Calu3 (cell line): ENCODE measurements at places on chromosomes 4 and X.
A peak's percentile ranks its signal among the peaks of the same experiment; 100 is the strongest.

DNA sequence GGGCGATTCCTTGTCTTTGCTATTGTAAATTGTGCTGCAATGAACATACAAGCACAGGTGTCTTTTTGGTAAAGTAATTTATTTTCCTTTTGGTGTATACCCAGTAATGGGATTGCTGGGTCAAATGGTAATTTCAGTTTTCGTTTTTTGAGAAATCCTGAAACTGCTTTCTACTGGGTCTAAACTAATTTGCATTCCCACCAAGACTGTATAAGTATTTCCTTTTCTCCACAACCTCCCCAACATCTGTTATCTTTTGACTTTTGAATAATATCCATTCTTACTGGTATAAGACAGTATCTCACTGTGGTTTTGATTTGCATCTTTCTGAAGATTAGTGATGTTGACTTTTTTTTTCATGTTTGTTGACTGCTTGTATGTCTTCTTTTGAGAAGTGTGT lies 2506.0 kb downstream of the PCDH7 start:
- no peak for DNase-seq

DNA sequence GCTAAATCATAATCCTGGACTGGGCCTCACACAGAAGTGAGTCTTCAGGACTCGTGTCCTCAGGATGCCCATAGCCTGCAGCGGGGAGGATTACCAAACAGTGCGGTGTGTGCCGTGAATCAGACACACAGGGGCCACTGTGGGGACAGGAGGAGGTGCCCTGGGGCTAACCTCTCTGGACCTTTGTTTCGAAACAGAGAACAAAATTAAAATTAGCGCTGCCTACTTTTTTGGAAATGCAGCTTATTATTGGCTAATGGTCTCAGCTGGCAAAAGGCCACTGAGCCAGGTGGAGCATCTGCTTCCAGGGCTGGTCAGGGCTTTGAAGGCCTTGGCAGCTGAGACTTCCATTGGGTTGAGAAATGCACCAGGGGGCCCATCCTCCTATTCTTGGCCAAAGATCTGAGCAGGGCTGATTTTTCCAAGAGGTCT lies 236.2 kb downstream of the EVC2 start:
- no peak for DNase-seq

GRCh38 chr4:73859614-73860088 lies 6.6 kb downstream of the PF4V1 start:
- DNase-seq: no peak

- DNase-seq: no peak
Measured at GRCh38 chr4:37735578-37735977, 49.4 kb upstream of the RELL1 start.

DNA sequence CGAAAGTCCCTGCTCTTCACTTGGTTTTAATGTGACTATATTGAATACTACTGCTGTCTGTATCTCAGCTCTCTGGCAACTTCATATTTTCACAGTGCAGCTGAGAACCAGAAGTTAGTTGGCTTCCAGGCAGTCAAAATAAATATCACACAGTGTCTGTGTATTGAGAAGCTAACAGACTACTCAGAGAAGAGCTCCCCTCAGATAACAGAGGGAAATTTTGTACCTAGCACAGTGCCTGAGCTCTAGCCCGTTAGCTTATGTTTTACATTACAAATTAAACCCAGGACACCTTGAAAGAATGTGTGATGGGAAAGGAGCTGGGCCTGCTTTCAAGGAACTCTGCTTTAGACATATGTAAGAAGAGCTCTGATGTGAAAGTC lies 22.7 kb downstream of the JADE1 start:
- DNase-seq: no peak

- DNase-seq: no peak
Measured at GRCh38 chr4:77911842-77912450, 49.3 kb downstream of the MRPL1 start.

DNA sequence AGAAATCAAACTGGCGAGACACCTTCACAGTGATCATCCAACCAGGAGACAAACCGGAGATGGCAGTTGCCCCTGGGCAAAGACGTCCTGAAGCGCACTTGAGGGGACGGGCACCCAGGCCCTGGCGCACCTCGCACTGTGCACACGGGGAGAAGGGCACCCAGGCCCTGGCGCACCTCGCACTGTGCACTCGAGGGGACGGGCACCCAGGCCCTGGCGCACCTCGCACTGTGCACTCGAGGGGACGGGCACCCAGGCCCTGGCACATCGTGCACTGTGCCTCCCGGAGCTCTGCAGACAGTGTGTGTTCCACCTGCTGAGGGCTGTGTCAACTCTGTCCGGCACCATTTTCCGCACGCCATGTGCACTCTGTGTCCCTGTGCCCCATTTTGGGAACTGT lies 34.6 kb upstream of the CPLX1 start:
- no peak for DNase-seq

GRCh38 chr4:68288393-68288740 lies 42.9 kb upstream of the TMPRSS11B start:
- DNase-seq: no peak

DNA sequence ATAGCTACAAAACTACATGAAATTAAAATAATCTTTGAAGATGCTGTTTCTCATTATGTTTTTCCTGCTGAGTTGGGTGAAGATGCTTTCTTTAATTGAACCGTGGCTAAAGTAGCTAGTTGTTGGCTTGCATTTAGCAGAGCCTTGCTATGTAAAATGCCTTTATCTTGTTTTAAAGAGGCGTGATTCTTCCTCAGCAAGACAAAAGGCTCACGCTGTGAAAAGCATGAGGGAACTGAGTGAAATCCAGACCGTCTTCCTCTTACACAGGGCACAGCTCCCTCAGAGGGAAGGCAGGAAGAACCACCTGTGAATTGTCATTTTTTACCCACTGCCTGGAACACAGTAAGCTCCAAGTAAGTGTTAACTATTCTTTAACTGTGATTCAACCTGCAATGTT lies 39.0 kb upstream of the ZNF518B start:
- no peak for DNase-seq

DNA sequence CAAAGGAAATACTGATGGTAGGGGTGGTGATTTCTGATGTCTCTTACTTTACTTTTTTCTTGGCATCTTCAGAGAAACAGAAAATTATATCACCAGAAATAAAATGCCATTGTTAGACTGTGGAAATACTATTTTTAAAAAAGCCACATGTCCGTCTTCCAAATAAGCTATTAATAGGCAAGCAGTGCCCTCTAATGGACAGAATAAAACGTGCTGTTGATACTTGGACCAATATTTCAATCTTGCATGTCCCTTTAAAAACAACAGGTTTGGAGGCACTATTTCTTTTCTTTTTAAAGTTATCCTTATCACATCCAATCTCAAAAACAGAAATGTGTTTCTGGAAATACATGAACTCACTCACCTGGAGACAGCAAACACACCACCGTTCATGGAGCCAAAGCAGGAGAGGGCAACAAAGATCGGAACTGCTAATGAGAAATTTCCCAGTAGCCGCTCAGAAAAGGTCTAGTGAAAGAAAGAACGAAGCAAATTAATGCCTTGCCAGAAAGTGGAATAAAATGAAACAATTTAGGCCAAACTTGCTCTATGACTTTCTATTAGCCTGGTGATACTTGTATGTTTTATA lies 59.2 kb downstream of the SLC7A11 start:
- DNase-seq: peak; percentile 24

- no peak for DNase-seq
Measured at GRCh38 chrX:13898083-13898482, 81.2 kb upstream of the GPM6B start.

DNA sequence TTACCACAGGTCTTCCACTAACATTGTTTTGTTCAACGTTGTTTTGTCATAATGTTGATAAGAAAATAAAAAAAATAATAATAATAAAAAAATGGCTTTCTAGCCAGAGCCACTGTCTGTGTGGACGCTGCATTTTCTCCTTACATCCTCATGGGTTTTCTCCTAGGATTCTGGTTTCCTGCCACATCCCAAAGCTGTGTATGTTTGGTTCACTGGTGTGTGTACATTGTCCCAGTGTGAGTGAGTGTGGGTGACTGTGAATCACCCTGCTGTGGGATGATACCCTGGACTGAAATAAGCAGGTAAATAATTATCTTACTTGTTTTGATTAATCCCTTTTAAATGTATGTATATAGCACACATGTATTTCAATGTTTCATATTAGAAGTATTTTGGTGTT lies 2154.4 kb upstream of the AGA start:
- DNase-seq: no peak

- DNase-seq: no peak
Measured at GRCh38 chr4:26870576-26871262, 10.1 kb downstream of the STIM2 start.

- no peak for DNase-seq
Measured at GRCh38 chr4:130985371-130985770, 1889.4 kb downstream of the C4orf33 start.

GRCh38 chrX:53395605-53396298 lies 26.7 kb downstream of the SMC1A start:
- DNase-seq: no peak

GRCh38 chr4:16860516-16860915 lies 37.9 kb downstream of the LDB2 start:
- no peak for DNase-seq

- DNase-seq: no peak
Measured at GRCh38 chr4:104416725-104417356, 77.9 kb downstream of the CXXC4 start.

- DNase-seq: no peak
Measured at GRCh38 chr4:98516042-98516440, 142.4 kb downstream of the TSPAN5 start.

- DNase-seq: no peak
Measured at GRCh38 chrX:13540602-13541001, 28.8 kb upstream of the EGFL6 start.

DNA sequence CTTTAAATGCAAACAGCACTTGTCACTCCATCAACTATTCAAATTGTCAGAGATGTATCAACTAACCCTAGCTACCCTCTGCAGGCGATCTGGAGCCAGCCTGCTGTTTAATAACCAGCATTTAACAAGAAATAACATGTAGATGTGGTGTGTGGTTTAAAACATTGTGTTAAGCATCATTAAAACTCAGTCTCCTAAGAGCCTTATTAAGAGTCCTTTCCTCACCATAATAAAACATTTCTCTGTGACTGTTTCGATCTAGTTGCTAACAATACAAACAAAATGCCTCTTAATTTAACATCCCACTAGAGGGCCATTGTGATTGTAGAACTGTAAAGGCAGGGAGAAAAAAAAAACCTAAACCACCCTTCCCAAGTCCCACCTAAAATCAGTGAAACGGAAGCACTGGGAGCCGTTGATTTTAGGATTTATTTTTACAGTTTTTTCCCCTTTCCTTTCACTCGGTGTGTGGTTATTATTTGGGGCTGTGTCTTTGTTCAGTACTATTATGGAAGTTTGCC lies 708.6 kb downstream of the C4orf33 start:
- no peak for DNase-seq

DNA sequence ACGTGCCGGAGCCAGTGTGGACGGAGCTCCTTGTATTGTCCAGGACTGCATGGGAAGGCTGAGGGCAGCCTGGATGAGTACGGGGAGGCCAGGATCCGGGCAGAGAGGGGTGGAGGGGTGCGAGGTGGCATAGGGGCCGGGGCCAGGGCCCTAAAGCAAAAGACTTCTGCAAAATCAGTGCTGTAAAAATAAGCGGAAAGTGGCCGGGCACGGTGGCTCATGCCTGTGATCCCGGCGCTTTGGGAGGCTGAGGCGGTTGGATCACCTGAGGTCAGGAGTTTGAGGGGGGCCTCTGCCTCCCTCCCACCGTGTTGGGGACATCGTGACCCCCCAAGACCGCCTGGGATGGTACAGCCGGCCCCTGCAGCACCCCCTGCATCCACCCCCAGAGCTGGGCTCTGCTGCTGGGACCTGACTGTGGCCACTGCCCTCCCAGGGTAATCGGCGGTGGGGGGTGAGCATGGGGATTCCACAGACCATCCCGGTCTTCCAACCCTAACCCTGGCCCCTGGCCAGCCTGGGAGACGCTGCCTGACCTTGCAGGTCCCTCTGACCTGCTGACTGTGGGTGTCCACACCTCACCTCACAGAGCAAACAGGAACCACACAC lies 23.4 kb upstream of the PLCXD1 start:
- no peak for DNase-seq

- DNase-seq: no peak
Measured at GRCh38 chr4:63784822-63785221, 624.4 kb downstream of the TECRL start.

DNA sequence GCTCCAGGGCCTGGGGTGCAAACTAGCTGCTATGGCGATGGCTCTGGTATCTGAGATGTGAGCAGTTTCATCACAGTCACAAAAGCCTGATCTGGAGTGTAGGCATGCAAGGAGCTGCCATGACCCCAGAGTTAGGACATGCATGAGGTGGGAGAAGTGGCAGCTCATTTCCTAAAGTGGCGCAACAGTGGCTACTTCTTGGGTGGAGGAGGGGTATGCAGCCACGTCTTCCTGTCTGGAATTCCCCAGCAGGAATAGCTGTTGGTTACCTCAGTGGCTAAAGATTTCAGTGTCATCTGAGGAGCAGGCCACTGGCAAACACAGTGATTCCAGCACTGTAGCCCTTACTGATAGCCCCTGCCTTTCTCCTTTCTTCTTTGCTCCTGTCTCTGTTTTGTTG lies 1382.5 kb downstream of the C4orf33 start:
- no peak for DNase-seq

DNA sequence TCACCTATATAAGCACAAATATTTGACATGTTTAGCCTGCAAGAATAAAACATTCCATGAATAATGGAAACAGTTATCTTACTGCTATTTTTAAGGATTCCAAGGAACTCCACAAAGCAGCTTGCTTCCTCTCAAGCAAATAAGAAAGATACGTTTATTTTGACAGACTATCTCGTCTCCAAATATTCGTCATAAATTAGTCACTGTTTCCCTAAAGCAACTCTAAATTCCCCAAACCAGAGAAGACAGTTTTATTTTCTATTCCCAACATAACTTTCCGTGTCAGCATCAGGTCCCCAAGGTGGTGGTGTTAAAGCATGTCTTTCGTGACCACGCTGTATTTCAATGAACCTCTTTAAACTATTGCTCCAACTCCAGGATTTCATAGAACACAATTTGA lies 24.3 kb upstream of the DKK2 start:
- no peak for DNase-seq

DNA sequence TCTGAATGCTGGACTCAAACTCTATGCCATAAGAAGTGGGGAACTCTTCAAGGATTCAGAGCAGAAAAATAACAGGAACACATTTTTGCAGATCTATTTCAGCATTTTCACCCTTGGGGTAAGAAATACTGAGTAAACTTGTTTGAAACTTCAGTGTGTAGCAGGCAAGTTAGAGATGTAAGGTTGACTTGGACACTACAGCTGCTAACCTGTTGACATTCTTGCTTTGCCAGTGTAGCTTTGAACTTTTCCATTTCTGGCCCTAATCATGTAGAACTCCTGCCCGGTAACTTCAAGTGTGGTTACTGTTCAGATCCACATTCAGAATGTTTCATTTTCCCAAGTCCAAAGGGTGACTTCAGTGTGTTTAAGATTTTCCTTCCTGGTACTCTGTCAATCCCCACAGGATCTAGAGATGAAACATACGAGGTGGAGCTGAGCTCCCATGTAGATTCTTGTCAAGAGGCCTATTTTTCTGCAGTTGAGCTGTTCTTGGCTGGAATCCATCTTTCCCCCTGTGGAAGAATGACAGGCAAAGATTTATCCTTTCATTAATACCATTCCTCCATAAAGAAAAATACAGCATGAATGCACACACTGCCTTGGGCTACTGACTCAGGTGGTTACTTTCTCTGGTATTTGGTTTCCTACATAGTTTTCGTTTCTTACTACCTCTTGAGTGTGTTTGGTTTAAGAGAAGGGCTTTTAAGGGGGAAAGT lies 34.1 kb downstream of the FHDC1 start:
- no peak for DNase-seq
